ENCODE measurements at places on chromosomes 12 and 14. TPM values are rescaled to one million over a fixed set of nuclear protein-coding genes. Genes with fewer than 3 reads are reported as not detected.

Gene KRT72
- polyA plus RNA-seq: not detected

Gene ACOT6
- polyA plus RNA-seq: not detected

Gene TCL1B
- not detected for polyA plus RNA-seq

Gene FGF23
- not detected for polyA plus RNA-seq

Gene PTPRO
- not detected for polyA plus RNA-seq
